ENCODE measurements at places on chromosomes 6 and 20.

DNA sequence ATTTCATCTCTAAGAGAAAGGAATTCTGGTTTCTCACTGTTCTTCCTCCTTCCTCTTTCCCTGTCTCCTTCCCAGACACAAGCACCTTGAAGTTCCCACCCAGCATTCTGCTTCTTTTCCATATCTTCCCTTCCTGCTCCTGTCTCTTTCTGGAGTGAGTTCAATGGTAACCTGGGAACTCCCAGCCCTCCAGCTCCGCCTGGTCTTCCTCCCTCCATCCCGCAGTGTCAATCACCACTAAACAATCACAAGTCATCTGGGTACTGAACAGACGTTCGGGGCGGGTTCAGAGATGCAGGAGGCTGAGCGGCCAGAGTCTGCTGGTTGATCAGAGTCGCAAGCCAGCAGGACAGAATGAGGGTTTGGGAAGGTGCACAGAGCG is 7.7 kb downstream of the TTBK1 start:
- DNase-seq, result no peak

- peak; percentile 29 for DNase-seq
Observed at GRCh38 chr6:168956141-168956838, 297.4 kb downstream of the THBS2 start.

- peak; percentile 26 for DNase-seq
Observed at GRCh38 chr6:75065523-75065922, 140.3 kb downstream of the COL12A1 start.

- DNase-seq, result no peak
Observed at GRCh38 chr6:157681041-157681650, 141.9 kb upstream of the SNX9 start.

- DNase-seq, result peak; percentile 62
Observed at GRCh38 chr6:139308936-139309603, 17.3 kb upstream of the TXLNB start.

GRCh38 chr6:139483079-139483478 is 108.6 kb upstream of the CITED2 start:
- no peak for DNase-seq

DNA sequence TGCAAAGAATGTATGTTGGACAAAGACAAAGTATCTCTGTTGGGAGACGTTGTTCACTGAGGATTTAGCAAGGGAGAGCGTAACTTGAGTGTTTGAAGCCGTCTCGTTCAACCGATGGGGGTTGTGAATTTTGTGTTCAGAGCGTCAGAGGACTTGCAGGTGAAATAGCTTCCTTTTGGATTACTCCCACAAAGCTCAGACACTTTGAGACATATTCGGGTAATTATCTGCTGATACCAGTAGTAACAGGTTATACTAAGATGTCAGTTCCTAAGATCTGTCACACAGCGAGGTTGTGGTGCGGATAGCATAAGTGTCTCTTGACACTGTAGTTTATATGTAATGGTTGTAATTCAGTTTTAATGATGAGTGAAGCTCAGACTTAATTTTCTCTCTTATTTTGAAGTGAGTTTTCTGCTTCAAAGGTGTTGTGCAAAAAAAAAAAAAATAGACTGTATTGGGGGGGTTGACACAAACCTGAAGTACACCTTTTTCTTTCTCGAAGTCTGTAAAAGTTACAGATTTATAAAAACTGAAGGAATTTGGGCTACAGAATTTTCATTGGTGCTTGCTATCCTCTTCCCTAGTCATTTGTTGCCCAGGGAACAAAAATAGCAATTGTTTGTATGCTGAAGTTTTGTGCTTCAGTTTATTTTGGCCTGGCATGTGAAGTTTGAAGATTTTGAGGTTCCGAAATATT is 1.7 kb downstream of the ASXL1 start:
- no peak for DNase-seq

DNA sequence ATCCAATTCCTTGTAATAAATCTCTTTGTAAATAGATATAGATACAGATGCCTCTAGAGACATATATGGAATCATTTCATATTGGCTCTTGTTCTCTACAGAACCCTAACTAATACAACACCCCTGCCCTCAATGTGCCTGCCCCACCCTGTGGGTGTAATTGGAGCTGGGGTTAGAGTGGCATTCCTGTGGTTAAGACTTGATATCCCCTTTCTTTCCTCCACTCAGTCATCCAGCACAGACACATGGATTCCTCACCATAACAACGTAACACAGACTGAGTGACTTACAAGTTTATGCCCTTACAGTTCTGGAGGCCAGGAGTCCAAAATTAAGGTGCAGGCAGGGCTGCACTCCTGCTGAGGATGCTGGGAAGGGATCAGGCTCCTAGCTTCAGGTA is 42.8 kb downstream of the C6orf118 start:
- DNase-seq, result no peak

DNA sequence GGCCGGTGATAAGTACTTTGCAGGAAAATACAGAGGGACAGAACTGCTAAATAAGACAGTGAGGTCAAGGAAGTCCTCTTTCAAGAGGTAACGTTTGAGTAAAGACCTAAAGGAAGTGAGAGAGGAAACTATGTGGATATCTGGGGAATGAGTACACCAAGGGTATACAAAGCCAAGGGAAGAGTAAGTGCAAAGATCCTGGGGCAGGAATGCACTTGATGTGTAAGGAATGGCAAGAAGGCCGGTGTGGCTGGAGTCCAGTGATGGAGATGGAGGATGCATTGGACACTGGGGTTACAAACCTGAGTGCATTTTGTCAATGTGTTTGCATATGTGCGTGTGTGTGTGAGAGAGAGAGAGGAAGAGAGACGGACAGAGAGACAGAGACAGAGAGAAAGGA is 32.1 kb upstream of the TGM2 start:
- no peak for DNase-seq

GRCh38 chr6:6600875-6601274 is 12.4 kb downstream of the LY86 start:
- DNase-seq, result no peak

- DNase-seq, result no peak
Observed at GRCh38 chr20:25549843-25550477, 35.4 kb downstream of the NINL start.

DNA sequence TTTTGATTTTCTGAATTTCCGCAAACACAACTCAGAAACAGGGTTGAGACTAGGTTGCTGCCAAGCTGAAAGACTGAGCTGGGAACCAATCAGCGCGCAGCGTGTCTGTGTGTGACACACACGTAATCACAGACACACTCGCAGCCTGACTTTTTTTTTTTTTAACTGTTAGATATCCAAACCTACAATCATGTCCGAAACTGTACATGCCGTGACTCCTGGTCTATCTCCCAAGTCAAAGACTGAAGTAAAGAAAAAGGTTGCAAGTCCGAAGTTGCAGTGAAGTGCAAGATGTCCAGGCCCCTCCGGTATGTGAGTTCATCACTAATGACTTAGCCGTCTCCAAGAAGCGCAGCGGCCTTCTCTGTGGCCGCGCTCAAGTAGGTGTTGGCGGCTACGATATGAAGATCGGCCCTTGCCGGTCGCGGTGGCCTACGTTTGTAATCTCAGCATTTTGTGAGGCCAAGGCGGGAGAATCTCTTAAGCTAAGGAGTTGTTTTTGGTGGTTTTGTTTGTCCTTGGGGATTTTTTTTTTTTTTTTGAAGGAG is 108.2 kb downstream of the HFE start:
- peak; percentile 92 for DNase-seq

DNA sequence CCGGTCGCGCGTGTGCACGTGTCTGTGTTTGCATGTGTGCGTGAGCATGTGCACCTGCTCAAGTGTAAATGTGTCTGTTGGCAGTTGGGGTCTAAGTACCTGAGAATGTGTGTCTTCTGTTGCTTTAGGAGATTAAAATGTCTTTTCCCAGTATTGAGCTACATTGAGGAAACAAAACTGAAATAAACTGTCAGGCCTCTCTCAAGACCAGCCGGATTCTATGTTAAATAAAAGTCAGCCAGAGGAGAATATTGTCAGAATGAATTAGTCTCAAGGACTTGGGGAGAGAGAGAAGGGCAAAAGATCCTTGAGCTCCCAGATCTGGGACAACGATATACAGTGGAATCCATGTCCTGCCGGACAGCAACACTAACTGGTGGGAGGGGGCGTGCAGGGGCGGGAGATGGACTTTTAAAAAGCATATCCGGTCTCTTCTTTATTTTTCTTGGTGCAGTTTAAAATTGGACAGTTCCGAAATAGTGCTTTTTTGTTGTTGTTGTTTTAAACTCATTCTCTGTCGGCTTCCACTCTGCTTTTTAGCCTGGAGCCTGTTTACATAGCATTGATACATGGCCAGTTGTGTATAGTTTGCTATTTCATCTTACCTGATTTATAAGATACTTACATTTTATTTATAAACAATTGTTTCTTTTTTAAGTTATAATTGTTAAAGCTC is 3.3 kb upstream of the TBX18 start:
- no peak for DNase-seq

DNA sequence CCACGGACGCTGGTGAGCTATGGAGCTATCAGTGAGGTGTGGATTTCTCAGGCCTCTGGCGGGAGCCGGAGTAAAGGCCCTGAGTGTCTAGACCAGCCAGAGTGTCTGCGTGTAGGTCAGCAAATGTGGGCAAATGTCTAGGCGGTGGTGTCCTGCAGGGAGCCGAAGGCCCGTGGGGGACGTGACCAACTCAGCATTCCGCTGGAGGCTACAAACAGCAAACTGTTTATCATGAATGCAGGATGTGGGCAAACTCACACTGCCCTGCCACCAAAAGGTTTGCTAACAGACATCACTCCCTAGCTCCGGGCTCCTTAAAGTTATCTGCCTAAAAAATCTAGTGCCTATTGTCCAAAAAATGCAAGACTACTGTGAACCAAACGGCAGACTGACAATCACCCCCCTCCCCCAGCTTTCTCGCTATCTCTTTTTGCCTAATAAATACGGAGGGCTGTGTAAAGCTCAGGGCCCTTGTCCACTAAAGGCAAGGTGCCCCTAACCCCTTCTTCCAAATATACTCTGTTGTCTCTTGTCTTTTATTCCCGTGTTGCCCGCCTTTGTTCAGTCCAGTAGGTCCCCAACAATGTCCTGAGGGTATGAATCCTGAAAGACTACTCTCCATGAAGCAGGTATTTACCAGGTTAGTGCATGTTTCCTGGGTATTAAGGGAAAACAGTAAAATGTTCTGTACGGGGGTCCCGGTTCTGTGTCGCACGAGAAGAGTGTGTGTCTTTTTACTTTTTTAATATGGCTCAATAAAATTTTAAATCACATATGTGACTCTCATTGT is 29.0 kb upstream of the AFDN start:
- no peak for DNase-seq

- DNase-seq, result no peak
Observed at GRCh38 chr20:38804682-38805501, 605 bp upstream of the PPP1R16B start.

GRCh38 chr20:45387274-45387673 is 9.1 kb upstream of the TP53TG5 start:
- DNase-seq, result no peak

DNA sequence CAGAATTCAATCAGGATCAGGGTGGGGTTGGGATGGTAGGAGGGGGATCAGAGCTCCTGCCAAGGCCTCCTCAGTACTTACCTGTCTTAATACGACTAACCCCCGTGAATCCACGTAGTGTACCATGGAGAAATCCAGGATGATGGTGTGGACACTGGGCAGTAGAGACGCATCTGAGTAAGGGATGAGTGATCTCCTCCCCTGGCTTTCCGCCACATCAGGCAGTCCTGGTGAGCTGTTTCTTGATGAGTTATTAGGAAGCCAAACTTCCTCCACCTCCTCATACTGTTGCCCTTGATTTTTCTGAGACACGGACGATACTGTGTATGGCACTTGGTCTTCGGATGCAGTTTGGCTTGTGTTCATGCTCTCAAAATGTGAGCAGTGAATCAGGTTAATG is 34.2 kb upstream of the SRPK1 start:
- peak; percentile 51 for DNase-seq

GRCh38 chr6:139311831-139312230 is 20.0 kb upstream of the TXLNB start:
- no peak for DNase-seq

DNA sequence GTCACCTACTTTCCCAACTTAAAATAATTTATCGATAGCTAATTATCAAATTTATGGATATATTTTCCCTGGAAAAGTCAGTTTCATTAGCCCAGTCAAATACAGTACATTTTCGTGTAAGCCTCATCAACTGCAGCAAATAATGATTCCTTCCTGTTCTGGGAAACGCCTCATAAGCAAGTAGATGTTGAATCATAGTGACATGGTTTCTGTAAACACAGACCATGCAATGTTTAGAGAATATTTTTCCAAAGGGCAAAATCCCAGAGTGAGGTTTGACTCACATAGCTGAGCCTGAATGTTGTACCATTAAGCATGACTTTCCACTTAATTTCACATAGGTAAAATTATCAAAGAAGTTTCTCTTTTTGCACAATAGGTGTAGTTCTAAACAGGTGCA is 16.7 kb upstream of the VNN1 start:
- peak; percentile 54 for DNase-seq

DNA sequence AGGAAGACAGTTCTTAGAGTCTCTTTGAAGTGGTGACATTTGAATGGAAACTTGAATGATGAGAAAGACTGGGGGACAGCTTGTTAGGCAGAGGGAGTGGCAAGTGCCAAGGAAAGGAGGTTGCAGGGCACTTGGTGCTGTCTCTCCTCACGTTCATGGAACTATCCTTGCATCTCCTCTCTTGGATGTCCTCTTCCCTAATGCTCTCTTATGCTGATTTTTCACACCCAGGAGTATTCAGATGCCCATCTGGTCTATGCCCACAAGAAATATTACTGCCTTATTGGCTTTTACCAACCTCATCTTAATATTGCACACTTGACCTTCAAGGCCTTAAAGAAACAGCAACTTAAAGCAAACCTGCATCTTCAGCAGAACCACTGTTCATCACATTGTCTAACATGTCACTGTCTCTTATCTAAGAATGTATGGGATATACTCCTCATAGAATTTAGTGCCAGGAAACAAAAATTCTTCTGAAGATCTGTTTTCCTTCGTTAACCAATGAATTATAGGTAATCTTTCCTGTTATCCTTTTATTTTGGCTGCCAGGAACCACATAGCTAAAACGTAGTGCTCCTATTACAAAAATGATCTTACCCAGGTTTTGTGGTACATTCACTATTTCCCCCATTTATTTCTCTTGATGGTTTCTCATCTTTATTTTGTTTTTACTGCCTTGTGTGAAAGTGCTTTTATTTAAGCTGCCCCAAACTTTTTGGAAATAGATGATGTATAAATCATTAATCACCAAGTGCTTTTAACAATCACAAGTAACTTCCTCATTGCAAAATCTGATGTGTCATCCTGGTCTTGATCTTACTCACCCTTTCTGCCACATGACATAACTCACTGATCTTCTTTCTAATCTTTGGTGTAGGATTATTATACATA is 12.8 kb downstream of the RGS17 start:
- peak; percentile 68 for DNase-seq

DNA sequence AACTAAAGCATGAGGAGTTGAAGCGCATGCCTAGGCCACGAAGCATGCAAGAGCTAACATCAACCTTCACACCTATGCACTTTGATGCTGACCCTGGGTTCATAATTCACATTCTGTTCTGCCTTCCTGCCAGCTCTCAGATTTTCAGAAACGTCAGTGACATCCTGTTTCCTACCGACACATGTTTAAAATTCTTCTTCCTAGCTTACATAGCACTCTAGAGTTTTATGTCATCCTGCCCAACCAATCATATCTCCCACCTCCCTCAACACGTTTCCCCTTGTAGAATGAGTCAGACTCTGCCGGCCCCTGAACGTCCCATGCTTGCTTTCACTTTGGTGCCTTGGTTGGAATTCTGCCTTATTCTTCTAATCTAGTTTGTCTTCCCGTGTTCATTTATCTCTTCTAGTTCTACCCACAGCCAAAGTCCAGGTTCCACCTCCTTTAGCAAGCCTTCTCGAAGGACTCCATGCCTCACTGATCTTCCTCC is 97.2 kb upstream of the MAP7 start:
- peak; percentile 69 for DNase-seq

- no peak for DNase-seq
Observed at GRCh38 chr6:133835901-133836300, 53.0 kb upstream of the TCF21 start.

- no peak for DNase-seq
Observed at GRCh38 chr6:158599635-158600034, 39.7 kb downstream of the TMEM181 start.

All from EL (cell line).